ENCODE measurements at places on chromosomes 3 and 15.

- DNase-seq = no peak
These were observed 388.2 kb upstream of the AGTR1 start for GRCh38 chr3:148309390-148310035.

DNA sequence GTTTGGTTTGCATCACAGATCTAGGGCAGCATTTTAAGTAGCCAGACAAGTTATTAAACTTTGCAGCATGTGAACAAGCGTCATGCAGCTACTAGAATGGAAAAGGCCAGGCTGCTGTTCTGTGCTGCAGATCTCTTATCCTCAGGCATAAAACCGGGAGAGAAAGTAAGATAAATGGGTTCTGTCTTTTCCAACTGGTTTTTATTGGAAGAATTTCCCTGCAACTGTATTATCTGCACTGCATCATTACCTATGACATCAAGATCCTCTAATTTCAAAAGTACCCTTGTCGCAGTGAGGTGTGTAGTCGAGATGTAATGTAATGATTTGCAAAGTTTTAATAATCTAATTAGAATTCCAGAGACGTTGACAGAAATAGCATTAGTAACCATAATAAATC lies 240.3 kb downstream of the FEZF2 start:
- DNase-seq = no peak

DNA sequence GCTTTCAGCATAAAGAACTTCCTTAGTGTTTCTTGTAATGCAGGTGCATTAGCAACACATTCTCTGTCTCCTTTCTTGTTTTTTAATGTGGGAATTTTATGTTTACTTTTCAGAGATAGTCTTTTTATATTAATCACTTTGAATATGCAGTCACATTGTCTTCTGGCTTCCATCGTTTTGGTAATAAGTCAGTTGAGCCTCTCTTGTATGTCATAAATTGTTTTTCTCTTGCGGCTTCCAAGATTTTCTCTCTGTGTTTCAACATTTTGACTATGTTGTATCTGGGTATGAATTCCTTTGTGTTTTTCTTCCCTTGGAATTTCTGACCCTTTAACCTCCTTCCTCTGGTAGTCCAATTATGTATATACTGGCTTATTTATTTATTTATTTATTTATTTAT lies 25.3 kb downstream of the GABRG3 start:
- no peak for DNase-seq

GRCh38 chr15:47570451-47570850 lies 146.9 kb upstream of the SEMA6D start:
- no peak for DNase-seq

DNA sequence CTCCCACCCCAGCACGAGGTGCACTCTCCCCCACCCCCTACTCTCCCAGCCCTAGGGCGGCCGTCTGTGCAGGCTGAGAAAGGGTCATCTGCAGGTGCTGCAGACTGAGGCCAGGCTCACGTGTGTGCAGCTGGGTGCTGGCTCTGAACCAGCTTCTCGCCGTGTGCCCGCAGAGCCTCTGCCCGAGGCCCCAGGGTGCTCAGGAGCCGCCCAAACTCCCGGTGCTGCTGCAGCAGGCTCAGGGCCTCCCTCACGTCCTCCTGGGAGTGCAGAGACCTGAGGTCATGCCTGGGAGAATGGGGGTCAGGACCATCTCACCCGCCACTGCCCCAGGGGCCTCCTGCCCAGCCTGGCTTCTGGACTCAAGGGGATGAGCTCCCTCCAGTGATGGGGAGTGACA lies 17.2 kb downstream of the SPTBN5 start:
- no peak for DNase-seq

DNA sequence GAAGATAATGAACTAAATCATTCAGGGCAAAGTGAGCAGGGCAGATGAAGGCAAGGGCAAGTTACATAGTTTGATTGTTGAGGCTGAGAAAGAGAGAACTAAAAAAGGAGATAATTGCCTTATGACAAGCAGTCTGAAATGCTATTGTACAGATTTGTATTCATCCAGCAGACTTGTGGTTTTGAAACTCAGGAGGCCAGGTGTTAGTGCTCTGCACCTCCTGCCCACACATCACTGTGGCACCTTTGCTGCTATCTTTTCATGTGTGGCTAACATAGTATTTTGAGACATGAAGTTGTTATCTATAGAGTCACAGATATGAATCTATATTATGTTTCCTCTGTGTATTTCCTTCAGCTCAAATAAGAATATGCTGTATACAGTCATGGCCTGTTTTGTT lies 24.3 kb upstream of the SUCLG2 start:
- DNase-seq = no peak

DNA sequence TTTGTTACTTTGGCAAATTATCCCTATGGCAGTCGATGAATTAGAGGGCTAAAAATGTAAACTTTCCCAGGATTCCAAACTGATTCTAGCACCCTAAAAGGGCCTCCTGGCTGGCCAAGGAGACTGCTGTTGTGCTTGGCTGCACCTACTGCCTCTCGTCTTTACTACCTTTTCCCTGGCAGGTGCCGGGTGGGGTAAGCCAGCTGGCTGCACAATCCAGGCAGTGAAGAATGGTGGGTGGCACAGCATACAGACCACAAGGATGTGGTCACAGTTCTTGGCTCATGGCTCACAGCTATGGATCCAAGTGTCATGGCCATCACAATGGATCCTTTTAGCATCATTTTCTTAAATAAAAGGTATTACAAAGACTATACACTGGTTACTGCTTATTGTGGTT lies 20.7 kb upstream of the SLC25A26 start:
- DNase-seq = no peak

DNA sequence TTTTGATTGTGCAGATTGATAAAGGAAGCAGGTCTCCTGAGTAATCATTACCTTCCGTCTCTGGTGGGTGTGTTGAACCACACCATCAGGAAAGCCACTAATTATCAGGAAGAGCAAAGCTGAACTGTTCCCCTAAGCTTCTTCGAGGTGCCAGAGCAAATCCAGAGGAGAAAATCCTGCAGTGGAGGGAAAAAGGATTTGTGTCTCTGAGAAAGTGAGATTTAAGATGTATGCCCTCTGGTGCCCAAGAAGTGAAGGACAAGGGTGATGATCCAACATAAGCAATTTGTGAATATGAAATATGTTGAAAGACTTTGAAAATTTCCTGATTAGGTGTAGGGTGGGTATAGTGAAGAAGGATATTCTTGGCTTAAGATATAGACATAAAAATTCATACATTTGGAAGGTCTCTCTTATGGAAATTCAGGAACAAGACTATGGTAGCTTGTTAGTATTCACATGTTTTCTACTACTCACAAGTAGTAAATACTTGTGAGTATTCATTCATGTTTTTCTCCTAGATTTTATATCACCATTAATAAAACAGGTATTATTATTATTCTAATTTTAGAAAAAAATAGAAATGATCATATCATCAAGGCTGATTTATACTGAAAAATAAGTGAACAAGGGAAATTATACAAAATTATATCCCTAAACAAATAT lies 34.8 kb downstream of the COMMD2 start:
- DNase-seq = peak; percentile 19

- no peak for DNase-seq
These were observed 126.7 kb downstream of the ALCAM start for GRCh38 chr3:105493305-105493892.

GRCh38 chr3:197010556-197011351 lies 18.9 kb downstream of the MELTF start:
- peak; percentile 47 for DNase-seq

DNA sequence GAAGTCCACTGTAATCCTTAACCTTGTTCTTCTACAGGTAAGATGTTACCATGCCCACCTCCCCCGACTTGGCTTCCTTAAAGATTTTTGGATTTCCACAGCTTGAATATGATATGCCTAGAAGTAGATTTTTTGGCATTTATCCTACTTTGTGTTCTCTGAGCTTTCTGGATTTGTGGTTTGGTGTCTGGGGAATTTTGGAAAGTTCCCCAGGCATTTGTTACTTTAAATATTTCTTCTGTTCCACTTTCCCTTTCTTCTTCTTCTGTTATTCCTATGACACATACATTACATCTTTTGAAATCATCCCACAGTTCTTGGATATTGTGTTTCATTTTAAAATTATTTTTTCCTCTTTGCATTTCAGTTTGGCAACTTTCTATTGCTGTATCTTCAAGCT lies 122.1 kb upstream of the TMEM108 start:
- no peak for DNase-seq

GRCh38 chr3:137764563-137765309 lies 621 bp downstream of the SOX14 start:
- no peak for DNase-seq

DNA sequence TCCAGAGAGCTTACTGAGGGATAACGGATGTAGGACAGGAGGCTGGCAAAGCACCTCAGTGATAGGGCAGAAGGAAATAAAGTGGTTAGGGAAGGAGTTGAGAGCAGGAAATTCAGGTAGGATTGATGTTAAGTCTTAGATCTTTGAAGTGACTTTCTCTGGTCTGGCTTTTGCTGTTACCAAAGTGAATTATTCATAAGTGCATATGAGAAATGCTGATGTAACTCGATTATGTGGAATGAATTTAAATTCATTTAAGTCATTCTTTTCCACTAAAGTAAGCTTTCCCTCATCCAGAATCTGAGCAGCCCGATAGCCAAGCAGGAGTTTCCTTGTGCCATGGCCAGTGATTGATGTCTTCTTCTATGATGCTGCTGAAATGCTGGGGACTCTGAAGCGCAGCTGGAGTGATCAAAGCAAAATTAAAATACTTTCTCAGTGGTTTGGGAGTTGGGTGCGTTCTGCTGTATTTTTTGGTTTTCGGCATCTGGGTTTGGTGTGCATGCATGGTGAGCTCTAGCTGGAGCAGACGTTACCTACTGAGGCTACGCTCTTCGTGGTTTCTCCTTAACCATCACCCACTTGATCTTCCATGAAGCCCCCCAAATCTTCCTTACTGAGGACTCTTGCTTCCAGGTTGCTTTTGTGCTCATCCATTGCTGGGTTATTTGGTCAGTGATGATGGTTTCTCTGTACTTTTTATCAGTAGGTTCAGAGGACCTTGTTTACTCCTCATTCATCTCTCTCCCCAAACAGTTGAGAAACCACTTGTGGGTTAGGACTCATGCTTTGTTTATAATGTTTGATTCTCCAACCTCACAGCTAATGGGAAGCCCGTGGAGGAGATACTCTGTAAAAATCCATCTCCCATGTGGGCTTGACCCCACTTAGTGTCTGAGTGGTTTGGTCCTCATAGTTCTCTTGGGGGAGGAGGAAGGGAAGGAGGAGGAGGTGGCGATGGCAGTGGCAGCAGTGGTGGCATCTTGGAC lies 72.5 kb downstream of the IGF1R start:
- no peak for DNase-seq

DNA sequence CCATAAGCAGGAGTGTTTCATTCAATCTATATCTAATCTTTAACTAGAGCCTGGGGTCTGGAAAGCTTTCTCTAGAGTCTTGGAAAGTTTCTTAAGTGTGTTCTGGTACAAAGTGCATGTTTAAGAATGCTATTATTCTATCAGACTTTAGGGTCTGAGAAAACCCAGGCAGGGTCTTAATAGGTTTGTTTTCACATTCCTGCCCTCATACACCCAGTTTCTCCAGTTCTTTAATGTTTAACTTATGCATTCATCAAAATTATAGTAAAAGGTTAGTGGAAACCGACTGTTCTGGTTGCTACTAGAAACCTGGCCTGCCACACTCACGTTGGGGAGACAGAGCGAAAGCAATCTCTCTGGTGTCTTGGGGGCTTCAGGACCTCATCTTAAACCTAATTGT lies 102.9 kb upstream of the WDR72 start:
- DNase-seq = no peak

DNA sequence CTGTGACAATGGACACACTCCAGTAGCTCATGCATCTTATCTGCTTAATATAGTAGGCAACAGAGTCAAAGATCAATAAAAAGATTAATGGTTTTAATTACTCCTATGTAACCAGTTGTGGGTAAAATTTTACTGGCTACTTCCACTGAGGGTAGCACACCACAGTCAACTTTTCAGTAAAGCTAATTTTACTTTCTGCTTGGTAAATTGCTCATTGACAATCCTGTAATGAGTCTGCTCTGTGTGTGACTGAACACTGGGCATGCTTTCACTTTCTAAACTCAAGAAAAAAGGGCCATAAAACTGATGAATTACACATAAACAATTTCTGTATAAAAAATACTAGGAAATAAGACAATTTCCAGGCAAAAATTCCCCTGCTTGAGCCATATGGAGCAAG lies 838.3 kb downstream of the VGLL3 start:
- no peak for DNase-seq

- no peak for DNase-seq
These were observed 584.4 kb upstream of the TBL1XR1 start for GRCh38 chr3:177781686-177782161.

GRCh38 chr15:38050529-38051448 lies 116.3 kb downstream of the TMCO5A start:
- DNase-seq = no peak

DNA sequence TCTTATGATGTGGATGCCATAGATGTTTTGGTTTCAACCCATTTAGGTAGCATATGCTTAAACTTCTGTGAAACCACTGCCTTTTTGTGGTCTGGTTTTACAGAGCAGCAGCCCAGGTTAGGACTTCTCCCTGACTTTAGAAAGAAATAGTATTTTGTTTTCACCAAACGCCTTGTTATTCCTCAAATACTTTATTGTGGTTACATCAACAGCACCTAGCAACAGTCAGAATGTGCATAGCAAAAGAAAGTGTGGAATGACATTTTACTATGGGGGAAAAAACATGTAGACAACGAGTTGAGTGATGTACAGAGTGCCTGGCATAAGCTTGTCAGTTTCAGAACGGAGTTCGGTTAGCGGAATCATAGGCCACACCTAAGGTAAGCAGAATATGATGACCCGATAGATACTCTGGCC lies 159.2 kb downstream of the TPRG1 start:
- DNase-seq = no peak

- no peak for DNase-seq
These were observed 88.0 kb downstream of the TBC1D2B start for GRCh38 chr15:77989296-77990143.

- DNase-seq = no peak
These were observed 165.2 kb upstream of the THBS1 start for GRCh38 chr15:39415634-39416033.

- no peak for DNase-seq
These were observed 309.9 kb downstream of the RPLP1 start for GRCh38 chr15:69762373-69763148.

DNA sequence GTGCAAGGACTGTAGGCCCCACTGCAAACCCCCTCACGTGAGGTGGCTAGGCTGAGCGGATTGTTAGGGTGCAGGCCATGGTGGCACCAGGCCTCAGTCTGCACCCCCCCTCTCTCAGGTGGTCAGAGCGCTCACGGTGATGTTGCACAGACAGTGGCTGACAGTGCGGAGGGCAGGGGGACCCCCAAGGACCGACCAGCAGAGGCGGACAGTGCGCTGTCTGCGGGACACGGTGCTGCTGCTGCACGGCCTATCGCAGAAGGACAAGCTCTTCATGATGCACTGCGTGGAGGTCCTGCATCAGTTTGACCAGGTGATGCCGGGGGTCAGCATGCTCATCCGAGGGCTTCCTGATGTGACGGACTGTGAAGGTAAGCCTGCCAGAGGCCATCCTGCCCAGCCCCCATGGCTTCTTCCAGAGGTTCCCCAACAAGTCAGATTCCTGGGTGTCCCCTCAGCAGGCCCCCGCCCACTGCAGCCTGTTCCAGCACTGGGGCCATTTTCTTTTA lies 18.2 kb downstream of the ATRIP start:
- no peak for DNase-seq

Data from C1 segment of cervical spinal cord (tissue), 14 donors.